Hematopoietic multipotent progenitor cell treated with erythropoietin and hydrocortisone succinate and interleukin-3 and kit ligand, for 6 days (in vitro differentiated cells): ENCODE measurements at places on chromosomes 13 and 19.

DNA sequence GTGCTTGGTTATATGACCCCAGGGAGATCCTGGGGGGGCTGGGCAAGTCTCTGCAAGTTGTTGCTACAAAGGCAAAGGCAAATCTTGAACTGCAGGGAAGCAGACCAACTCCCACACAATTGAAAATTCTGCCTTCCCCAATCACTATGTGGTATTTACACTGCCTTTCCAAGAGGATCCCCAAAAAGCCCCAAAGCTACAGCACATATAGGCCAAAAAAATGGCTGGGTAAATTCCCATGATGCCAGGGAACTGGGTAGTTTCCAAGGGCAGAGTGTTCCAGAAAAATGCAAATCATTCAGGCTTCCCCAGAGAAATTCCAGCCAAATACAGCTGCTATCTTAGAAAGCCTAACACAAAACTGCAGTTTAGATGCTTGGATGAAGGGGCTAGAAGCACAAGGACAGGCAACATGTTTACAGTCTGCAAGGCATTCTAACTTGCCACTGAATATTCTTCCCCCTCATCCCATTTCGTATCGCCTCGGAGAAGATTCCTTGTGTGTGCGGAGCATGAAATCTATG lies 6.2 kb downstream of the FOXO1 start:
- DNase-seq = no peak

DNA sequence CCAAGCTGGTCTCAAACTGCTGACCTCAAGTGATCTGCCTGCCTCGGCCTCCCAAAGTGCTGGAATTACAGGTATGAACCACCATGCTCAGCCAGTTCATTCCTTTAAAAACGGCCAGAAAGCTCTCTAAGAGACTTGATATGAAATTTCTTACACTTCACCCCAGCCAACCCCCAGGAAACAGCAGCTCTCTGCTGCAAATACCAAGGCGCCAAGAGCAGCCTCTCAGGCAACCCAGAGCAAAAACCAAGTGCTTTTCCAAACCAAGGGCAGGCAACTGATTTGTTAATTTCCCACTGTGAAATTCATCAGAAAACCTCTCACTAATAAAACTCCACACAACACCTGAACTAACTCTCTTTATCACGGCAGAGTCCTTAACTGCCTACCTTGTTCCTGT lies 44.9 kb downstream of the LATS2 start:
- DNase-seq = no peak

- no peak for DNase-seq
Measured at GRCh38 chr13:42766016-42766415, 15.4 kb upstream of the FAM216B start.

DNA sequence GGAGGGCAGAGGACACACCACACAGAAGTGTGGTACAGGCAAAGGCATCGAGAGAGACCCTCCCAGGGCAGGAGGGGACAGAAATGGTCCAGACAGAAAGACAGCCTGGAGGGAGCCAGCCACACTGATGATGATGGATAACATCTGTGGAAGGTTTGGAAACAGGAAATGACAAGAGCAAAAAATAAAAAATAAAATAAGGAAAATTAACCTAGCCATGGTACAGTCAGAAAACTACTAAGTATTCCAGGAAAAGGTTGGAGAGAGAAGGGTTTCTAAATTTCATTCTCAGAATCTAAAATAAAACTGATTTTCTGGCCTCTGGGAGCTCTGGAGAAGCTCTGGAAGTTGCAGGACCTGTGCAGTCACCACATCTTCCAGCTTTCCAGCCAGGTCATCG lies 115.2 kb upstream of the VSTM2B start:
- no peak for DNase-seq

DNA sequence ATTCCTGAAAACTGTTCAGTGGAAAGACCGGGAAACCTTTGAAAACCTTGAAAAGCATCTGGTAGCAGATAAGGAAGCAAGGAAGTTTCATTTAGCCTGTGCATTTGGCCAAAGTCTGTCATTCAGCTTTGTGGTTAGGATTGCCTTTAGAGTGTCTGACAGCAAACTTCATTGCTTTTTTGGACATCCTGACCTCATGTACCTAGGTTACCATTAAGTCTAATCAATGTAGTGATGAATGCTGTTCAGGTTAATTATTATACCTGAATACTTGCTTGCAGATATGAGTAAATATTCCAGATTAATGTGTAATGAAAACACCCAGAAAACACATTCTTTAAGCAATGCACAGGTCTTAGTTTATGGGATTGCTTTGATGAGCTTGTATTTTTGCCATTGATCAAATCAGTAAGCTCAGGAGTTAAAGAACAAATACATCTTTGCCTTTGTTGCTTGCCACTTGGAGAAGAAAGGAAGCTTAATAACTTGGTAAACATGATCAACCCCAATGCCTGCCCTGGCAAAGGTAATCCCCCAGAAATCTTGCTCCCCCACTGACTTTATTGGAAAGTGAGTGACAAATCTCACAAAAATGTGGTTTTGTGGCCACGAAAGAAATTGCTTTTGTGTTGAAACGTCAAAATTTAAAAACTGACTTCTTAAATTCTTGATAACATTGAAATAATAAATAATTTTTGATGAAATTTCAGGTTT lies 87.4 kb downstream of the SLC15A1 start:
- DNase-seq = no peak

GRCh38 chr13:51794964-51795363 lies 9.0 kb downstream of the DHRS12 start:
- no peak for DNase-seq

DNA sequence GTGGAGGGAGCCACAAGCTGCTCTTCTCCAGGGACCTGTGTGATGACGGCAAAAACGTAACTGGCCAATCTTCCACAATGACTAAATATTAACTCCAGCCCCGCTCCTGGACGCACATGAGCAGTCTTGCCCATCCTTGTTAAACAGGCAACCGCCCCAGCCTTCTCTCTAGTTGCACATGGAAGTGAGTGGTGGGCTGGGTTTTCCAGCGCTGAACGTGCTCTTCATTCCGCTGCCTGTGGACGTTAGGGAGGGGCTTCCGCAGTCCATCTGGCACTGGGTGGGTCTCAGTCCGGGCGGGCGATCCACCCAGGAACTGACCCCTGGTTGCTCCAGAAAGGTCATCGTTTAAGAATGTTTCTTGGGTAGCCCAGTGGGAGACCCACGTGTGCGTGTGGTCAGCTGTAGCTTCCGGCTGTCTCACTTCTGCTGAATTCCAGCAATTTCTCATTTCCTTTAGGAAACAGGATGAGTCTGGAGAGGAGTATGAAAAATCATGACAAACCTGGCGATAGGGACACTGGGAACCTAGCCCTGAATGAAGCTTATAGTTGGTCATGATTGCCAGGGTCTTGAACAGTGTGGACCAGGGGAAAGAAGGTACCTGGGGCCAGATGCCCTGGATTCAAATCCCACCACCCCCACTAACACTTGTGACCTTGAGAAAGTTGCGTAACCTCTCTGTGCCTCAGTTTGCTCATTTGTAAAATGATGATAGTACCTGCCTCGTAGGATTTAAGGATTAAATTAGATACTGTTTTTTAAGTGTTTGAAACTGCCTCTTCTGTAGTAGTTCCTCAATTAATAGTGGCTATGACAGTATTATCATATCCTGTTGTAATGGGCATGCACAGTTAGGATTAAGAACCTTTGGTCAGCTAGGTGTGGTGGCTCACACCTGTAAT lies 92.6 kb downstream of the SIPA1L3 start:
- no peak for DNase-seq

DNA sequence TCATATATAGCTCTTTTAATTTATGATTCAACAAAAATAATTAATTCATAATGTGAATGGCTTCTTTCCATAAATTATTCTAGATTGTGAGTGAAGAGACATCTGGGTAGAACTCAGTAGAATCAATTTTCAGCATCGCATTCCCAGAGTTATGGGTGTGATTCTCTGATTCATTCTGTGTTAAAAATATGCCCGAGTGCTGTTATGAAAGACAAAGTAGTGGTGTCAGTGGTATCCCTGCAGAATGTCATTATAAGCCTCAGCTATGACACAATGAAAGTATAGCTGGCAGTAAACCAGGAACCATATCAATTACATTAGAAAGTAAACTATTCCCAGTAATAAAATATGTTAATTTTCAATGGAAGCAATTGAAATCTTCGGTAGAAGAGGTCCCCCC lies 480.5 kb upstream of the SLITRK1 start:
- no peak for DNase-seq

DNA sequence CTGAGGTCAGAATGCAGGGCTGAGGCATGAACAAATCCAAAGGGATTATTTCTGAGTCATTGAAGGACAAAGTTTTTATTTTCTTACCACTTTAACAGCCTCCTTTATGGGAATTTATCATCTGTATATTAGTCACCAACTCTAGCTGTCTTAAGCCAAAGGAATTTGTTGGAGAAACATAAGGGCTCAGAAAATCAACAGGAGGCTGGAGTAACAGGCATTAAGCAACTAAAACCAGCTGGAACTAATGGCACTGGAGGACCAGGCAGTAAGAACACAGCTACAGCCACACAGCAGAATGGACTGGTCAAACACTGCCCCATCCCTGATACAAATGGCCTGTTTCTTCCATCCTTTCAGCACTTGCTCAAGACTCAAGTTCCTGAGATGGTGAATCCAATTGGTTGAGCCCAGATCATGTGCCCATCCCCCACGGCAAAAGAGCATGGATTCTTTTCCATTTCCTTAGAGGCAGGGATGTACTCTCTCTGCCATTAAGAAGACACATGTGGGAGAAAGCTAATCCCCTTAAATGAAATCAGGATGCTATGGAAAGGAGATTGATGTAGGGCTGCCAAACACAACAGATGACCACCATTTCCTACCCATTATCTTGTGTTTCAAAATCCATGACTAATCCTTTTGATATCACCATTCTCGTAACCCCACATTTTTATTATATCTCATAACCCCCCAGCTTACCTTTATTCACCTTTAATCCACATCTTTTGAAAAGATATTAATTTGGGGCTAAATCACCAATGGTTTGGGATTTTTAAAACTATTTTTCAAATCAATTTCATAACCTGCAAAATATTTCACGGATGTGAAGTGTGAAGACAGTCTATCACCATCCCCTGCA lies 157.0 kb upstream of the FNDC3A start:
- DNase-seq = no peak

- no peak for DNase-seq
Measured at GRCh38 chr19:13057147-13057572, 45.5 kb downstream of the LYL1 start.

DNA sequence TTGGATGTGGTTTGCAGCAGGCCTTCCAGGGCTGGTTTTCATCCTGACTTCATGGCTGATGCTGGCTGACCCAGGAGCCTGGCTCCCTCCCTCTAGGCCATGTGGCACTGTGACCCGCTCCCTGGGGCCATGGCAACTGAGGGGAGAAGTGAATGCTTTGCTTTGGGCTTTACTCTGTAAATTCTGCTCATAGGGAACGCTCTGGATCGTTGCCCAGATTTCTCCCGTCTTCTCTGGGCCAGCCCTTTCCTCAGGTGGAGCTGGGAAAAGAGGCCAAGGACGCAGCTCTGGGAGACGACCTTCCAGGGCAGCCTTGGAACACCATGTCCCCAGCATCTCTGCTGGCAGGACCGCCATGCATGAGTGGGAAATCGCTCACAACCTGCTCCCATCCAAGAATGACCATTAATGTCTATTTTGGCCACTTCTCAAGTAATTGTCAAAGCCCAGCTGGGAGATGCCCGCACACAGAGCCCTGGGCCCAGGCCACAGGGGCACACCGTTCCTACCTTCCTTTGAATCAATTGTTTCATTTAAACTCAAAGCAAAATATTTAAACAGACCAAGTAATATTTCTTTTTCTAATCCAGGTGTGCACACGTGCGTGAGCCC lies 321.8 kb downstream of the TEX29 start:
- DNase-seq = no peak

DNA sequence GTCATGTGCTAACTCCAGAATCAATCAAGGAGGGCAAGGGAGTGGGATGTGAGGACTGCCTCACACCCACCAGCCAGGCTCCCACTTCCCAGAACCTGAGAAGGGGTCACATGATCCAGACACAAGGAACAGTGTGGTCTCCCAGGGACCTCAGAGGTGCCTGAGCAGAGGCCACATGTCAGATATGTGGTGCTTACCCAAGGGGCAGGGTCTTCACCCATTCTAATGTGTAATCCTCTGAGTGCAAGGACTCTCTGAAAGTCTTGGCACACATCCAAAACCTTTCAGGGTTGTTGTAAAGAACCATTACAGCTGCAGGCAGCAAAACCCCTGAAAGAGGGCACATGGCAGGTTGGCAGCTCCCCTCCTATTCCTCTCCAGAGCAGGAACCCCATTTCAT lies 656.6 kb downstream of the UQCRFS1 start:
- DNase-seq = peak; percentile 2

DNA sequence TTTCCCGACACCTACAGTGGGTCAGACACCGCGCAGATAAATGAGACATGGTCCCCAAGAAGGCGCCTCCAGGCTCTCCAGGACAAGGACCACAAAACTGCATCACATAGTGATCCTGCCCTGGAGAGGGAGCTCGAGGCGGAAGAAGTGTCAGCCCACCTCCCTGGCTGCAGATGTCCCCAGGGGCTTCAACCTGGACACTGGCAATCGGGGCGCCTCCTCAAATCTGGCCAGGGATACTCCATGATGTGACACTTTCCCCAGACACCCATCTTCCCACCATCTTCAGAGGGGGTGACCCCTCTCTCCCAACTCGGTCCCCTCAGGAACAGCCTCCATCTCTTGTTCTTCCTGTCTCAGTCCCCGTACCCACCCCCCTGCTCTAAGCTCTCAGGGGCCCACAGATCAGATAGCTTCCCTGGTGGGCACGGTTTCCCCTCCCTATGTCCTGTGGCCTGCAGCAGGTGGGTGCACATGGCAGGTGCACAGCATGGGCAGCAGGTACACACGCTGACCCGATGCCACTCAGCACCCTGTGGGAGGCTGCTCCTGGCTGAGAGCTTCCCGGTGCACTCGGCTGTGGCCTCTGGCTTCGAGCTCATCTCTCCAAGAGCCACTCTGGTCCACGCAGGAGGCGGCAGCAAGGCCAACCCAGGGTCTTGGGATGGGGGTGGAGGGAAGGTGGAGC lies 61.2 kb downstream of the PEPD start:
- no peak for DNase-seq

- DNase-seq = no peak
Measured at GRCh38 chr19:57010541-57010940, 109.2 kb upstream of the USP29 start.

- DNase-seq = peak; percentile 45
Measured at GRCh38 chr13:52599037-52599847, 43.0 kb upstream of the HNRNPA1L2 start.

- DNase-seq = no peak
Measured at GRCh38 chr13:94588541-94588940, 7.4 kb downstream of the TGDS start.

GRCh38 chr13:99741960-99742359 lies 229.6 kb downstream of the ZIC5 start:
- no peak for DNase-seq

DNA sequence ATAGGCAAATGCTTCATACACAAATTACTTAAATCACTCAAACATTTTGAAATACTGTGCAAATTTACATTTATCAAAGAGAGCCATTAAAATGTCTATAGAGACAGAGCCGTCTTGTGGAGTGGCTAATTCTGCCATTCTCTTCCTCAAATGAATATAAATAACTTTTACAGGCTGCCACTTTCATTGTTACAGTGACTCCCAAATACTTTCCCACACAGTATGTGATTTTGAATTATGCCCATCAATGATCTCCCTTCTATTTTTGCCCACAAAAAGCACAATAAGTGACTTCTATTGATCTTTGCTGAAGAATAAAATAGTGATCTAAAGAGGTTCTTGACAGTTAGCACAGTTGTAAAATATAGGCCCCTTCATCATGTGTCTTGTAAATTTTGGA lies 1244.9 kb downstream of the PCDH17 start:
- no peak for DNase-seq
